ENCODE measurements at places on chromosomes 5 and 9.

DNA sequence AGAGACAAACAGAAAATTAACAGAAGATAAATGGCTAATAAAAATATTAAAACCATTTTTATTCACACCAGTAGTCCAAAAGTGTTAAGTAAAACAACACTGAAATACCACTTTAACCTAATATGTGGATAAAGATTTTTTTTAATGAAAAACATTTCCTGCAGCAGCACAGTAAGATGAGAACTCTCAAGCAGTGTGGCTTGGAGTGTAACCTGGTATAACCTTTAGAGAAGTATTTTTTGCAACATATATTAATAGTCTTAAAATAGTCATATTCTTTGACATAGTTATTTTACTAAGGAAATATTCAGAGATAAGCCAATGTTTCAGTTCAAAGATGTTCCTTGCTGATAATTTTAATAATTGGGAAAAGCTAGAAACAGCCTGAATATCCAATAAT is 644.4 kb downstream of the PDE4D start:
- DNase-seq: no peak

GRCh38 chr5:28380167-28380566 is 1341.8 kb upstream of the CDH9 start:
- DNase-seq: no peak

GRCh38 chr9:99220011-99220410 is 1.7 kb downstream of the ALG2 start:
- DNase-seq: no peak

DNA sequence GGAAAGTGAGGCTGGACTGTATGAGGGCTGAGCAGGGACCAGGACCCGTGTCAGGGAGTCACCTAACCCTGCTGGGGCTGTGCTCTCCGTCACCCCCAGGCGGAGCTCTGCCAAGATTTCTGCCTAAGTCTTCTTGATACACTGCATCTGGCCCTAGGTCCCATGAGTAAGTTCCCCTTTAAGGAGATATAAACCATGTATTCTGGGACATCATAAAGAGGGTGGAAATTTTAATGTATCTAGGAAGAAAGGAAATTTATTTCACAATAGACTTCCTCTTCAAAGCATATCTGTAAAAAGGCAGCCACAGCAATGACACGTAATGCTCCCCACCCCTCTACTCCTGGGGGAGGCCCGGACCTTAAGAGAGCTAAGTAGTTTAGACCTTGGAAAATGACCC is 183.4 kb downstream of the FBXL7 start:
- DNase-seq: no peak

DNA sequence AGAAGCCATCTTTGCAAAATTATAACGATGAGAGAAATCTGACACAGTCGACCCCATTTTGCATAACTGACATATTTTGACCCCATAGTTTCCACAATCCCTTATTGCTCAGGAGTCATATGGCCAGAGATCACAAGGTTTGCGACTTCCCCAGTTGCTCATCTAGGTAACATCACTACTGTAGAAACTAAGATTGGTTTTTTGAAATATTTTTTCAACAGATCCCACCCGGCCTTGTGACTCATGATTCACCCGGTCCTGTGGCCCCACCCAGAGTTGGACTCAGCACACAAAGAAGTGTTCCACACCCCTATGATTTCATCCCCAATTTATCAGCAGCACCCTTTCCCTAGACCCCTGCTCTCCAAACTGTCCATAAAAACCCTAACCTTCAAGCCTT is 50.2 kb downstream of the TIMD4 start:
- no peak for DNase-seq
